ENCODE measurements at places on chromosomes 5 and 9.

- no peak for DNase-seq
Observed at GRCh38 chr9:1461812-1462211, 411.7 kb downstream of the DMRT2 start.

DNA sequence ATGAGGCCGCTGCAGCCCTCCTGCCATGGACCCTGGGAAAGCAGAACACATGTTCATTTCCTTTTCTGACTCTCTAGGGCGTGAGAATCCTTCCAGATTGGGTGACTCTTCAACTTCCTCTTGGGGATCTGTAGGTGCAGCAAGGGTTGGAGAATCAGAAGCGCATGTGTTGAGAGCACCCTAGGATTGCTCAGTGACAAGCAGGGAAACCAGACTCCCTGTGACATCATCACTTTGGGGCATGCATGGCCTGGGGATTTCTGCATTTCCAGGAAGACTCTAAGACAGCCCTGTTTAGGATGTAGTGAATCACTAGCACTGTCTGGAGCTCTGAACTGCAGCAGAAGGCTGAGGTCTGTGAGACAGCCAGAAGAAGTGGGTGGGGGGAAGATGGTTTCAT, 15.1 kb upstream of the LCP2 start:
- DNase-seq = no peak

DNA sequence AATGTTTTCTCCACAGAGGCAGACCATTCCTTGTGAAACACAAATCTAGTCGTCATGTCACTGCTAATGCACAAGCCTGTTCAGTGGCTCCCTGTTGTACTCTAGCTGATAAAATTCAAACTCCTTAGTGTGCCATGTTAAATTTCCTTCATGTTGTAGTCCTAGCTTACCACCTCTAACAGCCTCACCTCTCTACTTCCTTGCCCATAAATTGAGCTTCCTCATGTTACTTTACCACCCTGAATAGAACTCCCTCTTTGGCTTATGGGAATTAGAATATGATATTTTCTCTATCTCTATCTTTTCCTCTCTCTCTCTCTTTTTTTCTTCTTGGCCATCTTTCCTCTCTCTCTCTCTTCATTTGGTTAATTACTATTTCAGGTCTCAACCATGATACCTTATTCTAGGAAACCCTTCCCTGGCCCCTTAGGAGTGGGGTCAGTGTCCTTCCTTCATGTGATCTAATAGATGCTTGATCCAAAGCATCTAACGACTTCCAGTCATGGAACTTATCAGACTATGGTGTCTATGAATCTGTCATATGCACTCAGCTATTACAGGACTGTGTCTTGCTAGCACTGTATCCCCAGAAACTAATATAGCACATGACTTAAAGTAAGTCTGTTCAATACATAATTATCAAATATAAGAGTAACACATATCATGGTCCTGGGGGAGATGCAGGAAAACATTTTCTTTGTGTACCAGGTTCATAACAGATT, 31.5 kb upstream of the ALDH1A1 start:
- DNase-seq = no peak

DNA sequence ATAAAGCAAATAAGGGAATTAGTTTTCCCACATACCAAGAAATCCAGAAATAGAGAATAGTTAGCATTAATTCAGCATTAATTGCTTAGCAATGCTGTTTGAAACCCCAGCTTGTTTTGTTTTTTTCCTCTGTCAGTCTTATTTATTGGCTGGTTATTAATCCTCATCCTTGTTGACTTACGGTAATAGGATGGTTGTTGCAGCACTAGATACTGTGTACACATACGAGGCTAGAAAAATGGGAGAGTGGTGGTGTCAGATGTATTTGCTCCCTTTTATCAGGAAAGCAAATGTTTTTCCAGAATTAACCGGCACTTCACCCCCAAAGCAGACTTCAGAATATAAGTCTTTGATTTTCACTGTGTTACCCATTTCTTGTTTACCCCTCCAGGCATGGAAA, 60.4 kb downstream of the ERBIN start:
- DNase-seq = no peak

DNA sequence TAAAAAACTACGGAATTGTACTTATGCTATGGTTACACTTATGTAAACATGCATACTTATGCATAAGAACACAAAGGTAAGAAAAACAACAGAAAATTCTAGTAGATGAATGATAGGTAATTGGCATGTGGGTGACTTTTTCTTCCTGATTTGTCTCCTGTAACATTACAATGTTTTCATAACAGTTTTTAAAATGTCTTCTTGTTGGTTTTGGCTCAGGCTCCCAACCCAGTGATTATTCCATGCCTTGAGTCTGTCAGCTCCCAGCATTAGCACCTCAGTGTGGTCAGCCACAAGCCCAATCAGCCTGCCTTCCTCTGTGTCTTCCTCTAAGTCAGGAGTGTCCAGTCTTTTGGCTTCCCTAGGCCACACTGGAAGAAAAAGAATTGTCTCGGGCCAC, 7.9 kb upstream of the FOXE1 start:
- no peak for DNase-seq

DNA sequence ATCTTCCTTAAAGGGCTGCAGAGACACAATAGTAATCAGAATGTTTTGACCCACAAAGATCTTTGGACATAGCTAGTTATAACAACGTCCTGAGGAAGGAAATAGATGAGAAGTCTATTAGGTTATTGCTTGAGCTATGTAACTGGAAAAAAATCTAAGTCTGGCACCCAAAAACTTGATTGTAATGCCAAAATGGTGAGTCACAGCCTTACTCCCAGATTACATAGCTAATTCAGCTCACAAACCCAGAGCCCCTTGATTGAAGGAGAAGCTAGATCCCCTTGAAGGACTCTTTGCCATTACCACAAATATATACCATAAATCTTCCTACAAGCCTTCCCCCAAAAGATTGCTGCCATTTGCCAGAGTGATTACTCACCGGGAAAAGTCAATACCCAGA, 341.8 kb upstream of the KIF2A start:
- no peak for DNase-seq

GRCh38 chr9:38108326-38108725, 39.3 kb upstream of the SHB start:
- no peak for DNase-seq

GRCh38 chr5:175696139-175696854, 38.4 kb downstream of the HRH2 start:
- DNase-seq = peak; percentile 18

DNA sequence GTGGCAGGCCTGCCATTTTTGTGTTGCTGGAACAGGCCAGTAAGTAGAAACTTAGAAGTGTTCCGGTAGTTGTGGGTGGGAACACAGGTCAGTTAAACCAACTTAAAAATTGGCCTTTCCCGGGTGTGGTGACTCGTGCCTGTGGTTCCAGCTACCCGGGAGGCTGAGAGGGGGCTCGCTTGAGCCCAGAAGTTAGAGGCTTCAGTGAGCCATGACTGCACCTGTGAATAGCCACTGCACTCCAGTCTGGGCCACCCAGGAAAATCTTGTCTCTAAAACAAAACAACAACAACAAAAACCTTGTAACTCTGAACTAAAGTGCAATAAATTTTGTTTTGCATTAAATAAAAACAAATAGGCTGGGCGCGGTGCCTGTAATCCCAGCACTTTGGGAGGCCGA, 1.4 kb upstream of the NHP2 start:
- DNase-seq = no peak

DNA sequence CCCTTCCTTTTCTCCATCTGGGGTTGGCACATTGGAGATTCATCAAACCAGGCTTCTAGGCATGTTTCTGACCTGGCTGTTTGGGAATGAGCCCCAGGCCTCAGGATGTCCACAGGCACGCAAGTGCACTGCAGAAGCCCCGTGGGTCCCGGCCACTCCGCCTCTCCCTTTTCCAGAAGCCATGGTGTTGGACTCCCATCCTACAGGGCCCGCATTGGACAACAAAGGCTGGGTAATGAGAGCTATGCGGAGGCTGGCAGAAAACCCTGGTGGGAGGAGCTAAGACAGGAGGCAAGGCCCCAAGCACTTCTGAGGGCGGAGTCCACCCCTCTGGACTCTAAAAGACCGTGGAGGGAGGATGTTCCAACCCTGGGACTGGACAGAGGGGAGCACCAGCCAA, 160.6 kb downstream of the OLFM1 start:
- DNase-seq = no peak

- DNase-seq = no peak
Observed at GRCh38 chr9:118529210-118529609, 825.0 kb downstream of the TLR4 start.

- no peak for DNase-seq
Observed at GRCh38 chr9:136045595-136046553, 49.2 kb downstream of the NACC2 start.

DNA sequence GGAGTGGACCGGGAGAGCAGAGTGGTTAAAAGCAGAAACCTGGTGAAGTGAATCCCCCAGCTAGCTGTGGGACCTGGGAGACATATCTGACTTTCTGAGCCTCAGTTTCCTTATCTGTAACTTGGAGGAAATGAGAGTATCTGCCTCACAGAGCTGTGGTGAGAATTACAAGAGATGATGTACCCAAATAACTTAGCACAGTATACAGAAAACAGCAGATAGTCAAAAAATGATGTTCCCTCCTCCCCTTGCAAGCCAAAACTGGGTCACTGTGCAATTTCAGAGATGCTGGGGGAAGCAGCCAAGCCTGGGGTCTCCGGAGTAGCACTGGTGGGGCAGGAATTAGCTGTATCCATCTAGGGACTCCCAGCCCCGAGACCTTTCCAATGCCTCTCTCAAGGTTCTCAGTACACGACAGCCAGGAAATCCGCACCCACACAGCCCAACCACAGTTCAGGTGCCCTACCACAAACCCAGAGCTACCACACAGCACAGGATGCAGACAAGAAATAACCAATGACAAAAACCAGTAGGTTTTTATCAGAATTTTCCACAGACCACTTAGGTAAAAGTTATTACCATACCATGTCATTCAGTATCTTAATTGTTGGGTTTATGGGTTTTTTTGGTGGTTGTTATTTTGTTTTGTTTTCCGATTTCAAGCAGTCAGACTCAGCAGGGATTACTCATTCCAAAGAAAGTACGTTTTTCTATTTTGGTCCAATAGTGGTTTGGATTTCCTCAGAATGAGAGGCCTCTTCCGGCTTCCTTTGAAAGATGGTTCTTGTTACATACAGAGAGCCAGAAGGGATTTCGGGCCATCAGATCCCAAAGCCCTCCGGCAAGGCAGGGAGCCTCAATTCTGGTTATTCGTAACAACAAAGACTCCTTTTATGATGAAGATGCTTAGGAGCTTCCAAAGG, 4.9 kb upstream of the HRH2 start:
- no peak for DNase-seq

- DNase-seq = no peak
Observed at GRCh38 chr9:108727580-108728111, 128.1 kb downstream of the ACTL7B start.

DNA sequence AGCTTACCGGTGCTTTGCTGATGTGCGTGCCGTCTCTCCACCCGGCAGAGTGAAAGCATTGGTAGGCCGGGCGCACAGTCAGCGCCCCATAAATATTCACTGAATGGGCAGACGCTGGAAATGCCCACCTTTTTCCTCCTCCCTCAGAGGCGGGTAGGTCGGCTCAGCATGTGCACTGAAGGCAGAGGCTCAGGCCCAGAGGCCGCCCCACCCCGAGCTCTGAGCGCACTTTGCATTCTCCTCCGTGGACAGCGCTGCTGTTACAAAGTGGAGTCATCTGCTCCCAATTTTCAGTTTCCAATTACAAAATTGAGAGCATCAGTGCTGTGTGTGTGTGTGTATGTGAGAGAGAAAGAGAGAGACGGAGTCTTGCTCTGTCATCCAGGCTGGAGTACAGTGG, 10.6 kb downstream of the UCK1 start:
- no peak for DNase-seq

Data from SW 1271 (cell line).